Activated CD4-positive, alpha-beta T cell treated with anti-CD3 and anti-CD28 coated beads for 1 hour (primary cell): ENCODE measurements at places on chromosomes 16 and 17.
A peak's percentile ranks its signal among the peaks of the same experiment; 100 is the strongest.

DNA sequence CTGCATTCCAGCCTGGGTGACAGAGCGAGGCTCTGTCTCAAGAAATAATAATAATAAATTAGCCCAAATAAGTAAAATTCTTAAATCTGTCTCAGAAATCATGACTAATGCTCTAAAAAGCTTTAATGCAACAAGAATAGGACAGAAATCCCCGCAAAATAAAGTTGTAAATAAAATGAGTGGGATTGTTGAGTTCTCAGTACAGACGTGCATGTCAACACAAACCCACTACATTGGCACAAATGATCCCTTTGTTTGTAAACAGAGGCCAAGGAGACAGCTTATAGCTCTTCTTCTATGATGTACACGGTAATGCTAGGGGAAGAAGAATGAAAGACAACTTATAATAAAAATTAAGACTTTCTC is 6.0 kb downstream of the STAT5B start:
- DNase-seq: no peak

GRCh38 chr17:72470121-72470705 is 349.4 kb downstream of the SOX9 start:
- no peak for DNase-seq

GRCh38 chr16:67269766-67270165 is 9.6 kb upstream of the PLEKHG4 start:
- no peak for DNase-seq

DNA sequence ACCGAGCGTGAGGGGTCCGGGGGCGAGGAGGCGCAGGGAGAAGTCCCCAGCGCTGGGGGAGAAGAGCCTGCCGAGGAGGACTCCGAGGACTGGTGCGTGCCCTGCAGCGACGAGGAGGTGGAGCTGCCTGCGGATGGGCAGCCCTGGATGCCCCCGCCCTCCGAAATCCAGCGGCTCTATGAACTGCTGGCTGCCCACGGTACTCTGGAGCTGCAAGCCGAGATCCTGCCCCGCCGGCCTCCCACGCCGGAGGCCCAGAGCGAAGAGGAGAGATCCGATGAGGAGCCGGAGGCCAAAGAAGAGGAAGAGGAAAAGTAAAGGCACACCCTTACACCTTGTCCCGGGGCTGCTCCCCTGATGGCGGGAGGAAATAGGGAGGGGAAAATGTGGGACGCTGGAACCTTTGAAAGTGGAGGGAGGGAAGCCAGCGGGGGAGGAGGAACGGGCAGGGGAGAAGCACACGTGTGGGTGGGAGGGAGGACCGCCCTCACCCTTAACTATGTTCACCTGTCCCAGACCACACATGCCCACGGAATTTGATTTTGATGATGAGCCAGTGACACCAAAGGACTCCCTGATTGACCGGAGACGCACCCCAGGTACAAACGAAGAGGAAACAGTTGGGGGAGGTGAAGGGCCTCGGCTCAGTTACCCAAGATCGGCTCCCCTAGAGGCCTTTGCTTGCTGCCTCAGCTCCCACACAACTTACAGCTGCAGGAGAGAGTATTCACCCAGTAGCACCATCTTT is 916 bp downstream of the PAGR1 start:
- DNase-seq: no peak

GRCh38 chr16:54934481-54935265 is 4.0 kb downstream of the IRX5 start:
- DNase-seq: no peak

- no peak for DNase-seq
These were observed 22.5 kb upstream of the MYO15B start for GRCh38 chr17:75565066-75565465.

DNA sequence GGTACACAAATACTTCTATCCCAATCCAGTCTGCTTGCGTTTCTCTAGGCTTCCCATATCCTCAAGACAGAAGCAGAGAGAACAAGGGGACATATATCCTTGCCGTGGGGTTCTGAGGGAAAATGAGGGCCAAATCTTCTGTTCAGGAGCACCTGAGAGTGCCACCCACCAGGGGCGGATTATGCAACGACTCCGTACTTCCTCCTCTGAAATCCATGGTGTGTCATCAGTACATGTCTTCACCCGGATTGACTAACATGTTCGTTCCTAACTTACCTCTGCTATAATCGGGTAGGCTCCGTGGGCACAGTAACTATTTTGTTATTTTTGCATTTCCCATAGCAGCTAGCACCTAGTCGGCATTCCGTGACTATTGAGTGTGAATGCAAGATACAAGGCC is 7.8 kb upstream of the ZNF200 start:
- no peak for DNase-seq

GRCh38 chr16:67228034-67228785 is 1.3 kb downstream of the TMEM208 start:
- no peak for DNase-seq

DNA sequence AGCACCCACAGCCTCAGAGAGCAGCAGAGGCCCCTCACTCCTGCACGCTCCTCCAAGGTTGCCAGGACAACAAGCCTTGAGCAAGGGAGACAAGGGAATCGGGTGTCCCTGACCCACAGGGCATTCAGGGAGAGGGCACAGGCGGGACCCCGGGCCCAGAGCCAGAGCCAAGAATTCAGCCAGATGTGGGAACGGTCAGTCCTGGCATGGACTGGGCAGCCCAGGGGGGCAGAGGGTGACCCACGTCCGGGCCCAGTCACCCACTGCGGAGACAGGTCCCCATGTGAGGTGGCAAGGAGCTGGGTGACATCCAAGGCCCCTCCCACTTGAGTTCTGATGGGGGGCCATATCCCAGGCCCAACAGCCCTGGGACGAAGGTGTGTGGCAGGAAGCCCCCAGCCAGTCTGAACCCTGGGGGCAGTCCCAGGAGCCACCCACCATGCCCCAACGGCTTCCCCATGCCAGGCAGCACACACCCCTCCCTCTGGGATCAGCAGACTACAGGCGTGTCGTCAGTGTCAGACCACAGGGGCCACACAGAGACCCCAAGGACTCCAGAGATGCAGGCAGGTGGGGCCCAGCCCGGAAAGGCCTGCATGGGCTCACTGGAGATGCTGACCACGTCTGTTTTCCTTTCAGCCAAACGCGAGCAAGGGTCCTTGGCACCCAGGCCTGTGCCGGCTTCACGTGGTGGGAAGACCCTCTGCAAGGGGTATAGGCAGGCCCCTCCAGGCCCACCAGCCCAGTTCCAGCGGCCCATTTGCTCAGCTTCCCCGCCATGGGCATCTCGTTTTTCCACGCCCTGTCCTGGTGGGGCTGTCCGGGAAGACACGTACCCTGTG is 23.0 kb downstream of the USP6 start:
- DNase-seq: no peak

DNA sequence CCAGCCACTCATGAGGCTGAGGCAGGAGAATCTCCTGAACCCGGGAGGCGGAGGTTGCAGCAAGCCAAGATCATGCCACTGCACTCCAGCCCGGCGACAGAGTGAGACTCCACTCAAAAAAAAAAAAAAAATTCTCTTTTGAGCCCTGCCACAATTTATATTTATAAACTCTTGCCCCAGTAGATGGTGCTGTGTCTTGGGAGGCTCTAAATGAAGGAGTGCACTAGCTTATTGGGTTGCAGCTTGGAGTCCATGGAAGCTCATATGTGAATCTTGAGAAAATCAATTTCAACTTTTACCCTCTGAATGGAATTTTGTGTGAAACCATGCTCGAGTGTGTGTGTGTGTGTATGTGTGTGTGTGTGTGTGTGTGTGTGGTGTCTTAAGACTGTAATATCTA is 420.1 kb downstream of the HS3ST4 start:
- no peak for DNase-seq

- no peak for DNase-seq
These were observed 914 bp upstream of the GPRC5B start for GRCh38 chr16:19885451-19886072.

DNA sequence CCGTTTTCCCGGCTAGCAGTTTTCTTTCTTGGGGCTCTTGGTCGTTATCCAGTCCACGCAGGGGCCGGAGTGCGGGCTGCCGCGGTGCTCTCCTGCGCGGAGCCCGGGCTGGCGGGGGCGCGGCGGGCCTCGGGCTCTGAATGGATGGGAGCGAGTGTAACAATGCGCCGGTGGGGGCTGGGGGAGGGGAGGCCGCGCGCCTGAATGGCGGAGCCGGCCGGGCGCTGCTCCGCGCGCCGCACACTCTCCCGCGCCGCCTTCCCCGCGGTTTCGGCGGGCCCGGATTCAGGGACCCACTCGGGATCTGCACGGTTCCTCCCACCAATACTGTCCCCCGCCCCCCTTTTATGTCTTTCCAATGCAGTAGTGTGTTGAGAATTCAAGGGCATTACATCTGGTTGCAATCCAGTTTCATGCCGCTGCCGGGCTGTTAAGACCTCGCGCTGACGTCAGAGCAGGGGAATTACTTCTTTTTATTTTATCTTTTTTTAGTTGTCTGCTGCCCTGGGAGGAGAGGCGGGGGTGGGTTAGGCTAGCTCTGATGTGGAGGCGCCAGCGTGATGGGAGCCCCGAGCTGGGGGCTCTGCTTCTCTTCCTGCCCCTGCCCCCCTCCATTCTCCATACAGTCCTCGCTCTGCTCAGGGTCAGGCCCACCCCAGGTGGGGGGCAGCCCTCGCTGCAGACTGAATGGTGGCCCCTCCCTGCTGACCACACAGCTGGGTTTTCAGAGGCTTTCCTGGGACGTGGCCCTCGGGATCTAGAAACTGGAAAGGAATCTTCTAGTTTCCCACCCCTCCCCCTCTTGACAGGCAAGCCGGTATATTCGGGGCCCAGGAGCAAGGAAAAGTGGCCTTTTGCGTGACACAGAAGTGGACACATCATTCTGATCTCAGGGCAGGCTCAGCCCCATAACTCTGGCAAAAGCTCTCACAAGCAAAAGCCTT is 1.8 kb downstream of the RAI1 start:
- peak; percentile 43 for DNase-seq

- DNase-seq: no peak
These were observed 5.1 kb downstream of the RGS11 start for GRCh38 chr16:270381-271255.

GRCh38 chr16:104355-104754 is 26.3 kb downstream of the MPG start:
- DNase-seq: no peak

DNA sequence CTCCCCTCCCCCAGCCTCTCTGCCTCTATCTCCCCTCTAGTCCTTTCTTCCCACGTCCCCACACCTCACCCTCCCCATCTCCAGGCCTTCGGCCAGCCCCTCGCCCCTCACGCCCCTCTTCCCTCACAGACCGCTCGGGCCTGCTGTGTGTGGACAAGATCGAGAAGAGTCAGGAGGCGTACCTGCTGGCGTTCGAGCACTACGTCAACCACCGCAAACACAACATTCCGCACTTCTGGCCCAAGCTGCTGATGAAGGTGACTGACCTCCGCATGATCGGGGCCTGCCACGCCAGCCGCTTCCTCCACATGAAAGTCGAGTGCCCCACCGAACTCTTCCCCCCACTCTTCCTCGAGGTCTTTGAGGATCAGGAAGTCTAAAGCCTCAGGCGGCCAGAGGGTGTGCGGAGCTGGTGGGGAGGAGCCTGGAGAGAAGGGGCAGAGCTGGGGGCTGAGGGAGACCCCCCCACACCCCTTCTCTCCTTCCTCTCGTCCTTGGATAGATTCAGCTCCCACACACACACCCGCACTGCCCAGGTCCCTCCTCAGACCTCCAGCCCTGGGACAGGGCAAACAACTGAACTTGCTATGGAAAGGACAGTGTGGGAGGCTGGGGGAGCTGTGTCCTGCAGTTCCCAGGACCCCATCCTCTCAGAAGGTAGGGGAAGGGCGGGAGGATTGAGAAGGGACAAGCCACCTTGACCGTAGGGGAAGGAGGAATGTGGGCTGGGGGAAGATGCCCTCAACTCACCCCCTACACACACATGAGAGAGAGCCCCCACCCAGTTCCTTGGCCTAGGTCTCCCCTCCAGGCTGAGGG is 11.1 kb downstream of the NR1D1 start:
- DNase-seq: no peak

DNA sequence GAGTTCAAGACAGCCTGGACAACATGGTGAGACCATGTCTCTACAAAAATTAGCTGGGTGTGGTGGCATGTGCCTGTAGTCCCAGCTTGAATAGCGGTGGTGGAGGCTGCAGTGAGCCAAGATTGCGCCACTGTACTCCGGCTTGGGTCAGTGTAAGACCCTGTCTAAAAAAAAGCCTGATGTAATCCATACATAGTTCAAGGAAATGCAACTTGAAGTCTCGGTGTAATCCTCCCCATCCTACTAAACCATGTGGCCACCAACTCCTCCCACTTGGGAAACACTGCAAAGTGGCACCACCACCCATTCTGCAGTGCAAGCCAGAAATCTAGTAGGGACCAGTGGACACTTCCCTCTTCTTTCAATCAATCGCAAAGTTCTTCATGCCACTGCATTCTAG is 5.4 kb upstream of the KPNB1 start:
- DNase-seq: no peak

GRCh38 chr17:13152501-13152900 is 134.7 kb upstream of the ELAC2 start:
- DNase-seq: no peak

DNA sequence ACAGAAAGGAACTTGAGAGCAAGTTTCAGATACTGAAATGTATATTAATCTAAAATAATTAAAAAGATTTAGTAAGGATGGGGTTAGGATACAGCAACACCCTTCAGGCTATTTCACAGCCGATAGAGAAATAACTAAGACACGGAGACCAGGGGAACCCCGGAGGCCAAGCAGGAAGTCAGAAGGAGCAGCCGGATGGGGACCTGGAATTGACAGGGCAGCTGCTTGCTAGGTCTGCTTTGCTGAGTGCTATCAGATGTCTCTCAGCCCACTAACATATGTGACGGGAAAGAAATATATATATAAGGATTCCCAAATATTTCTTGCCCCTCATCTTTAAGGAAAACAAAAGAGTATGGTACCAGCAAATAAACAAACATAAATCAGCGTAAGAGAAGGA is 154.1 kb upstream of the CDH5 start:
- no peak for DNase-seq

DNA sequence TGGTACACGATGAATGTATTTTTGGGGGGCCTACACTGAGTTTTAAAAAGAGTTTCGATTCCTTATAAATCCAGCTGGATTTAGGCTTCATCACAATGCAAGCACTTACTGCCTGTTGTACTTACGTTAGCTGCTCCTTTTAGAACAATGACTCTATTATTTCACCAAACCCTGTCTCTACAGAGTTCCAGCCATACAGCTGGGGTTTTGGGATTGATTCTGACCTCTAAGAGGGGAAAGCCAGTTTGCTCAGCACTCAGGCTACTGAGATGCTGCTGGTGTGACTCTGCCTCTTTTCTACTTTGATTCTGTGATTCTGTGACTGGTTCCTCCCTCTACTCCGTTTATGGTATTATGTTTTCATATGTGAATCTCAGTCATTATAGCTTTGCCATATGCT is 329.7 kb downstream of the ABCC12 start:
- no peak for DNase-seq

GRCh38 chr17:8728971-8729370 is 15.7 kb downstream of the CCDC42 start:
- DNase-seq: no peak
